ENCODE measurements at places on chromosomes 2 and 18.

- no peak for DNase-seq
Observed at GRCh38 chr2:46751897-46752296, 163.7 kb downstream of the MCFD2 start.

- peak; percentile 28 for DNase-seq
Observed at GRCh38 chr18:41745166-41746049, 209.6 kb upstream of the PIK3C3 start.

GRCh38 chr18:48547531-48547981 lies 8.7 kb downstream of the CTIF start:
- DNase-seq = no peak

- no peak for DNase-seq
Observed at GRCh38 chr18:62678847-62679485, 36.4 kb upstream of the PHLPP1 start.
